Stimulated activated CD4-positive, alpha-beta T cell treated with anti-CD3 and anti-CD28 coated beads, Interleukin-12 subunit alpha, Interleukin-12 subunit beta, amount 100 ng/mL, for 48 hours (primary cell): ENCODE measurements at places on chromosomes 3 and 15.

DNA sequence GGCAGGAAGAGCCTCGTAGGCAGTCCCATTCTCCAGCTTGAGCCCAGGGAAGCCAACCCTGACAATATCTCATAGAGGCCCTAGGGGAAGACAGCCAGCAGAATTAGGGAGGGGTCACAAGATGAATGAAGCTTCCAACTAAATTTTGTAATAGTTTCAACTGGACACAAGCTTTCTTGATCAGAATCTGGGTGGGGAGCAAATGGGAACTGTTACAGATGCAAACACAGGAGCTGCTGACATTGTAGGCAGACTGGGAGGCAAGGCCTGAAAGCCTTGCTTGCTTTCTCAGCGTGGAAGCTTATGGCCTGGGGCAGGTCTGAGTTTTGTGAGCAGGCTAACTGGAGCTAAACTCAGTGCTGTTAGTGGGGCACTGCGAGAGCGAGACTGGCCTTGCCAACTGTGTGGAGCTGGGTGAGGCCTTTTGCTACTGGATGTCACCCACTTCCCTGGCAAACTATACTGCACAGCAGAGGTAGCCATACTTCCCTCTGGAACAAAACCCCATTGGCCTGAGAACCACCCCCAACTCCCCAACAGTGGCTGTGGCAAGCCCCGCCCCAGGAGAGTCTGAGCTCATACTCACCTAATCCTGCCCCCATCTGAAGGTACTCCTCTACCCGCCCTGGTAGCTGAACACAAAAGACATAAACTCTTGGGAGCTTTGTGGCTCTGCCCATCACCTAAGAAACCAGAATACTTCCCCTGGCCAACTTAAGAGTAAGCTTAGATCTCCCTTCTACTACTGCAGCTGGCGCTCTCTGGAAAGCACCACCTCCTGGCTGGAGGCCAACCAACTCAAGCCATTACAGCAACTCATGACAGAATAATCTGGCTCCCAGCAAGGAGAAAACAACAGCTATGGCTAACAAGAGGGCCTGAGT is 42.9 kb downstream of the CFAP20DC start:
- no peak for DNase-seq

DNA sequence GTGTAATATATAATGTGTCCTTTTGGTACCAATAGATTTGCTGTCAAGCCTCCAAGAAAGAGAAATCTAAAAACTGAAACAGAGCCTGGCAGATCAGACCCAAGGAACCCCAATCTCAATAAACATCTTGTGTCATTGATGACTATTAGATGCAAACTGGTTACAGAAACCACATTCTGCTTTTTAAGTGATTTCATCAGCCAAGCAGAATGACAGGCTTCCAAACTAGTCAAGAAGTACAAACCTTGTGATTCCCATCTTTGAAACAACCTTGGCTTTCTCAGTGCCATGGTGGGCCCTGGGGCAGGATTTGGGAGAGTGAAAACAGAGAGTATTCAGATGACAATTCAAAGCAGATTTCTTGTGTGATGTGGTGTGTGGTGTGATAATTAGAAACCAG is 45.6 kb upstream of the STRIT1 start:
- DNase-seq = no peak

DNA sequence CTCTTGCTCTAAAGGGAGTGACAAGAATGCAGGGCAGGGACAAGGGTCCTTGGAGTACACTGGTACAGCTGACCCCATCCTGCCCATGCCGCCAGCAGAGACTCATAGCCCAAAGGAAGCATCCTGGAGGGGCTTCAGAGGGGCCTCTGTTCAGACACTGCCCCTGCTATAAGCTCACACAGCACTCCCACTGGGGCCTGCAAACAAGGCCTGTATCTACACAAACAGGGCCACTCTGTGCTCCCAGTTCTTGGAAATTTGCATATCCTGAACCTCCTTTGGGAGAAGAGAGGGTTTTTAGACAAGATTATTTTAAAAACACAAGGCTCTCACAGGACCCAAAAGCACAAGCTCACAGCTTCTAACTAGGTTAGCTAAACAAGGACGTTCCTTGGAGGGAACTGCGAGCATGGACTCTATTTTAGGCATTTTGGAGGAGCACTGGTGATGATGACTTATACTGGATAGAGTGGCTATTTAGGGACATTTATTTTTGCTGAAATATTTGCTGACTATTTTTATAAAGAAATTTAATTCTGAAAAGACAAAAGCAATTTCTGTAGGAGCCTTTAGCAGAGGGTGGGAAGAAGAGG is 16.4 kb upstream of the ANKRD34C start:
- DNase-seq = no peak

GRCh38 chr3:169863458-169863899 is 6.3 kb downstream of the LRRC31 start:
- DNase-seq = peak; percentile 49

GRCh38 chr3:120683671-120684301 is 1.7 kb upstream of the HGD start:
- no peak for DNase-seq

- no peak for DNase-seq
Measured at GRCh38 chr3:60046210-60046609, 996.4 kb upstream of the CFAP20DC start.

DNA sequence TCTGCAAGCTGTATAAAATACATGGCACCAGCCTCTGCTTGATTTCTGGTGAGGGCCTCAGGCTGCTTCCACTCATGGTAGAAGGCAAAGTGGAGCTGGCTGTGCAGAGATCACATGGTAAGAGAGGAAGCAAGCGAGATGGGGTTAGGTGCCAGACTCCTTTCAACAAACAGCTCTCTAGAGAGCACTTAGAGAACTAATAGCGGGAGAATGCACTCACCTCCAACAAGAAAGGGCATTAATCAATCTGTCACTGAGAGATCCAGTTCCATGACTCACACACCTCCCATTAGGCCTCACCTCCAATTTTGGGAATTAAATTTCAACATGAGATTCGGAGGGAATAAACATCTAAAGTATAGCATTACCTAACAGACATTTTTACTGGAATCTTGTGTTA is 644.1 kb upstream of the ARRDC4 start:
- DNase-seq = no peak

DNA sequence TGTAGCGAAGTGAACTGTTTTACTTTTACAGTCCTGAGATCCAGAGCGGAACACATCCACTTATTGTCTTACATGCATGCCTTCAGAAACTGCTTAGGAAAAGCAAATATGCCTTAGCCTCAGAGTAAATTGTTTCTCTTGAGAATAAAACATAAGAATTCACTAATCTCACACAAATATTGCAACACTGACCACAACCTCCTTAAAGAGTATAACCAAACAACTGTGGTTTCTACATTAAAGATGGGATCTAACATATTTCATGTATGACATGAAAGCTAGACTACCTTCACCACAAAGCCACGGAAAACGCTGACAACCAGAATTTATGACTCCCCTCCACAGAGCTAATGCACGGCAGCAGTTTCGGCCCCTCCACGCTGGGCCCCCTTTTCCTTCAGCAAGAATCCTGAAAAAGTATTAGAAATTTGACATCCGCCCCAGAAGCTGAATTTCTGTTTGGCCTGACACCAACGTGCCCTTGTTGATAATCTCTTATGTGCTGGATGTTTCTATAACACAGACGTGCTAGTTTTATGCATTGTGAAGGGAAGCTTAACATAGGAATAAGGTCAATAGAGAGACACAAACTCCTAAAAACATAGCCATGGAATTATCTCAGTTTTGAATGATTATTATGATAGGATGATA is 84.6 kb downstream of the GREM1 start:
- no peak for DNase-seq

DNA sequence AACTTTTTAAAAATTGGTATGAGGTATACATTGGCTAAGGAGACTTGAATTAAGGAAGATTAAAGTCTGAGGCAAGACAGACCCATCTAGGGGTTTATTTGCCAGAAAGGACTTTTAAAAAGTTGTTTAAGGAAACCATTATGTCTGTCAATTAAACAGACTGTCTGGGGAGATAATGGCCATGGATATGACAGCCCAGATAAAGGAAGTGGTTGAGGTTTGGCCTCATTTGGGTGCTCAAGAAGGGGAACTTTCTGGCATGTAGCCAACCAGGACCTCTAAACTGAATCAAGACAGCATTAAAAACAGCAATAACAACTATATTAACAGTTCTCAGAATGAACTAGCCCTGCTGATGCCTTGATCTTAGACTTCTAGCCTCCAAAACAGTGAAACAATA is 9.9 kb upstream of the CD200R1L start:
- DNase-seq = no peak

- DNase-seq = no peak
Measured at GRCh38 chr15:52397118-52397517, 101.5 kb upstream of the MYO5C start.

- peak; percentile 10 for DNase-seq
Measured at GRCh38 chr15:76059320-76060117, at the start of gene TMEM266. Gene TMEM266, plus strand, starts transcription at chr15:76059985. Its CDS starts 74,279 bp downstream, at chr15:76134264.

DNA sequence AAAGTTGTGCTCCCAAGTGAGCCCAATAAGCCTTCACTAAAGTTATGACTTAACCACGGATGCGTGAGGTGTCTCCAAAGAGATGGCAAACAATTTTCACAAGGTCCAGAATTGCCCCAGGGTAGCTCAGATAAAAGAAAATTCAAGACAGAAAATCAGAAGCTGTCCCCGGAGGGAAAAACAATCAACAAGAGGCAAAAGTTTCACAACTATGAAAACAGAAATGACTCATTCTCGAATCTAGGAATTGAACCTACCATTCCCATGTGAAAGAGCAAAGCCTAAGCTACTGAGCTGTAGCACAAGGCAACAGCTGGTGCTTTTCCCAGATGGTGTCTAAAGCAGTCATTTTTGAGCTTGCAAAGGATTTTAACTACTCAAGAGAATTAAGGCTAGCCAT is 33.5 kb upstream of the MKRN3 start:
- no peak for DNase-seq

DNA sequence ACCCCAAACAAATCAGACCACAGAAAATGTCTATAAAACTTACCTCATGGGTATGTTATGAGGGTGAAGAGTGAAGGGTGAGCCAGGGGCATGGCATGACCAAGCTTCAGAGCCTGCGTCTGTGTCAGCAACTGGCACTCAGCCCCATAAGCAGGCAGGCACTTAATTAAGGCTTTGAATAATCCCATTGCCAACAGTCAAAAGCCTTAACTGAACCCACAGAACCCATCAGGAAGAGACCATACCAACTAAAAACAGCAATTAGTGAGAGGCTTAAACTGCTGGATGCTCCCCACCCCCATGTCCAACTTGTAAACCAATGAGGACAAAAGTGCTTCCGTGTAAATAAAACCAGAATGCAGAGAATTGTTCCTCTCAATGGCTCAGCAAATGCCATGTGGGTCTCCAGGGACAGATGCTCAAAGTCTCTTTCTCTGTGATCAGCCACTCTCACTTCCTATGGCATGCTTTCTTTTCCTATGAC is 126.0 kb downstream of the MYLK start:
- DNase-seq = no peak

DNA sequence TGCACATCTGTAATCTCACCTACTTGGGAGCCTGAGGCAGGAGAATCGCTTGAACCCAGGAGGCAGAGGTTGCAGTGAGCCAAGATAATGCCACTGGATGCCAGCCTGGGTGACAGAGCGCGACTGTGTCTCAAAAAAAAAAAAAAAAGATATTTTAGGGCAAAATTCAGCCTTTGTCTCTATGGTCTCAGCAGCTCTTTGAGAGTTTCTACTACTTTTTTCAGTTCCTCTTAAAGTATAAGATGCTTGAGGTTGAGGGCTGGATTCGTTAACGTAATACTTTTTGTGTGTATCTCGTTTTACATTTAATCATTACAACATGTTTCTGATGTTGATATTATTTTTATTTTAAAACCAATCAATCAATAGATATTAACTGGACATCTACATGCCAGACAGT is 381.2 kb upstream of the TBL1XR1 start:
- no peak for DNase-seq
